ENCODE measurements at places on chromosomes 3 and 15.

- peak; percentile 47 for DNase-seq
Measured at GRCh38 chr3:138935863-138936740, 10.8 kb downstream of the FOXL2 start.

DNA sequence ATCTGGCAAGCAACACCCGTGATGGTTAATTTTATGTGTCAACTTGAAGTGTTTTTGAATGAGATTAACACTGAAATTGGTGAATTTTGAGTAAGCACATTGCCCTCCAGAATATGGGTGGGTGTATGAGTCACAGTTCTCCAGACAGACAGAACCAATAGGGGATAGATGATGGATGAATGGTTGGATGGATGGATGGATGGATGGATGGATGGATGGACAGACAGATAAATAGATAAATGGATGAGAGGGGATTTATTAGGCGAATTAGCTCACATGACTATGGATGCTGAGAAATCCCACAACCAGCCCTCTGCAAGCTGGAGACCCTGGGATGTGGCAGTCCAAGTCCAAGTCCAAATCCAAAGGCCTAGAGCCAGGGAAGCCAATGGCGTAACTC is 5.4 kb upstream of the VWA5B2 start:
- no peak for DNase-seq

GRCh38 chr15:52417521-52417920 is 111.2 kb downstream of the MYO5A start:
- DNase-seq = no peak

GRCh38 chr3:120446891-120447668 is 3.7 kb downstream of the FSTL1 start:
- no peak for DNase-seq

DNA sequence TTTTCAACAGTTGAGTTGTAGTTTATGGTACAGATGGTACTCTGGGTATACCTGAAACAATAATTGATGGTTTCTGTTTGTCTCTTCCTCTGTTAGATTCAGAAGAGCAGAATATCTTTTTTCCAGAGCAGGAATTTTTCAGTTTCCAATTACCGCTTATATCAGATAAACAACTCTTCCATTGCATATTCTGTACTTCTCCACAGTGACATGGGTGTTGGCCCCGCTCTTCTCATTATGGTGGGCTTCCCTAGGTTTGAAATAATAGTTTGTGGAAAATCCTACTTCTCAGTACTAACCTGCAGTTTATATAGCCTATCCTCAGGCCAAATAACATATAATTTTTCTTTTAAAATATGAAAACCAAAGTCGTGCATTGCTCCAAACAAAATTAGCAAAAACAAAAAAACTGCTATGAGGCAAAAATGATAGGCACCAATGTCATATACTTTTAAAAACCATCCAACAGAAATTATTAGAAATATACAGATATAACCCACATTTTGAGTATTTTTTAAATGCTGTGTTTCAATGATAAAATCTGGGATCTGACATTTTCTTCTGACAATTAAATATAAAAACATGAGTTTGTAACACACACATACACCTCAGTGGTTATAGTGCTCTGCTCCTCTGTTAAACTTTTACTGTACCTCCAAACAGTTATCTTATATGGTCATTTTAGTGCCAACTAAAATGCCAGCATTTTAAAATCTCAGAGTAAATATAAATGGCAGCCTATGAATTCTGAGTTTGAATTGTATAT is 56.8 kb downstream of the CMSS1 start:
- no peak for DNase-seq

- no peak for DNase-seq
Measured at GRCh38 chr3:151775314-151776258, 38.3 kb upstream of the AADAC start.

DNA sequence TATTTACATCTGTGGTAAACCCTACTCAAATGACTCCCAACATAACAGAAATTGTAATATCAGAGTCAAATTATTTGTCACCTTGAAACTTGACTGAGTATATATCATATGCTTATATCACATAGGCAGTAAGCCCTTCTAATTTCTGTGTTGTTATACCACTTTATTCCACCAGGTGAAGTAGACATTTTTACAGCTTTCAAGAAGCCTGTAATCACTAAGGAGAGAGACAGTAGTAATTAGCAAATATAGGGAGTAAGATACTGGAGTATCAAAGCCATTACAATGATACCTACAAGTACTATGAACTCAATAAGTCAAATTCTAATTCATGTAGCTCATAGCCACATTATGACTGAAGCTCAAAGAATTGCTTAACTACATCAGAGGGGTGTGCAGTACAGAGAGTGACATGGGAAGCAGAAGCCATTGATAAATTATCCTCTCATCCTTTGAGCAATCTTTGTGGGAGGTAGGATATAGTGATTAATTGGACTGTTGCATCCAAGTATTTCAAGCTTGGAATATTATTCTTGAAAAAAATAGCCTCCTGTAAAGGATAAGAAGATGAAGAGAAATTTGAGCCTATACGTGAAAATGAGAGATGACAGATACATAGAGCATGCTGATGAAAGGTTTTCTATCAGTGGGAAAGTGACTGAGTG is 1005.9 kb downstream of the ZPLD1 start:
- DNase-seq = no peak

- DNase-seq = no peak
Measured at GRCh38 chr3:149010966-149011365, 19.6 kb downstream of the GYG1 start.

DNA sequence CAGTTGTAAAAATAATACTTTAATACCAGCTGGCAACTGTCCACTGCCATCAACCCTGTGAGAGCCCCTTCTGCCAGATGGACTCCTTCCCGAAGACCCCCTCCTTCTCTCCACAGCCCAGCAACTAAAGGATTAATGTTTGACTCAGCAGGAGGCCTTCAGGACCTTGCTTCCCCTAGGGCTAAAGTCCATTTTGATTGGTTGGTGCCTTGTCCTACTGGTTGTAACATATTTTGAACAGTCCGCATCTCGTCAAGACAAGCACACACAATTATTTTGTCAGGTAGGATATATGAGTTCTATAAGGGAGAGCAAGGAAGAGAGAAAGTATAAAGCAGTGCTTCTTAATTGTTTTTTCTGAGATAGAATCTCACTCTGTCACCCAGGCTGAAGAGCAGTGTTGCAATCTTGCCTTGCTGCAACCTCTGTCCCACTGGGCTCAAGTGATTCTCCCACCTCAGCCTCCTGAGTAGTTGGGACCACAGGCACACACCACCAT is 18.6 kb downstream of the ACOX2 start:
- no peak for DNase-seq

DNA sequence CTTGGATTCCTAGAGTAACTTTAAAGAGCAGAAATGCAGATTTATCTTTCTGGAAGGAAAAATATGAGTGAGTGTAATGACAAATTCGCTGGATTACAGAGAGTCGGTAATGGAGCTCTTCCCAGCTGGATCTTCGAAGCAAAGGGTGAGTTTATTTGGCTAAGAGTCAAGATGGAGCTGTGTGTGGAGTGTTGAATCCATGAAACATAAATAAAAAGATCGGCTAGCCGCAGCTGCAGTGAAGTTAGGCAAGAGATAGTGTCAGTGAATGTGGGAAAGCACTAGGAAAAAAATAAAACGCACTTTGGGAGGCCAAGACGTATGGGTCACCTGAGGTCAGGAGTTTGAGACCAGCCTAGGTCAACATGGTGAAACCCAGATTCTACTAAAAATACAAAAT is 10.3 kb downstream of the NAALADL2 start:
- no peak for DNase-seq

GRCh38 chr15:27414168-27414870 is 443.3 kb downstream of the GABRG3 start:
- no peak for DNase-seq

DNA sequence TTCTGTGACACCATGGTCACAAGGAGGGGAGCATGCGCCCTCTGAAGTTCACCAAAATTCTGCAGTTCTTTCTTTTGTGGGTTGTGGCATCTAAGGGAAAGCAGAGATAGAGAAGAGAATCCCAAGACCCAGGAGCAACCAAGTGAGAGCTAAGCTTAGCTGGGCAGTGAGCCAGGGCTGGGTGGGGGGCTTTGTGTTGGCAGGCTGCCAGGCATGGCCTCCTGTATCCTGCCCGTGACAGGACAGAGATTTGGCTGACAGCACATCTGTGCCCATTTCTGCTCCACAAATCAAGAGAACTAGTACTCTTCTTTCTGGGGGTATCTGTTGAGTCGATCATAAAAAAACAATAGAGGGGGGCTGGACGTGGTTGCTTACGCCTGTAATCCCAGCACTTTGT is 66.2 kb downstream of the NMNAT3 start:
- DNase-seq = no peak

DNA sequence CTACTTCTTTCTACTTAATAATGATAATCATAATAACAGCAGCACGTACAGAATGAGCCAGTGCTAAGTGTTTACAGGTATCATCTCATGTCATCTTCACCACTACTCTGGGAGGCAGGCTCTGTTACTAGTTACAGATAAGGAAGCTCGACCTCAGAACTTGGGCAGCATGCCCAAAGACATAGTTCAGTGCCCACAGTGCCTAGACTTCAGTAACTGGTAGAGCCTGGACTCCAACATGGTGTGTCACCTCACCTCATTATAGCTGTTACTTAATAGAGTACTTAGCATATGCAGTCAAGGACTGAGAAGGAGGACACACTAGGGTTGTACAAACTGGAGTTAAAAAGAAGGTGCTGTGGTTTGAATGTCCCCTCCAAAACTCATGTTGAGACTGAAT is 7.6 kb downstream of the GADL1 start:
- no peak for DNase-seq

- DNase-seq = no peak
Measured at GRCh38 chr15:27792756-27793264, 306.3 kb downstream of the OCA2 start.

Measured in NCI-H2107 (cell line).